ENCODE measurements at places on chromosomes 2 and 18.

DNA sequence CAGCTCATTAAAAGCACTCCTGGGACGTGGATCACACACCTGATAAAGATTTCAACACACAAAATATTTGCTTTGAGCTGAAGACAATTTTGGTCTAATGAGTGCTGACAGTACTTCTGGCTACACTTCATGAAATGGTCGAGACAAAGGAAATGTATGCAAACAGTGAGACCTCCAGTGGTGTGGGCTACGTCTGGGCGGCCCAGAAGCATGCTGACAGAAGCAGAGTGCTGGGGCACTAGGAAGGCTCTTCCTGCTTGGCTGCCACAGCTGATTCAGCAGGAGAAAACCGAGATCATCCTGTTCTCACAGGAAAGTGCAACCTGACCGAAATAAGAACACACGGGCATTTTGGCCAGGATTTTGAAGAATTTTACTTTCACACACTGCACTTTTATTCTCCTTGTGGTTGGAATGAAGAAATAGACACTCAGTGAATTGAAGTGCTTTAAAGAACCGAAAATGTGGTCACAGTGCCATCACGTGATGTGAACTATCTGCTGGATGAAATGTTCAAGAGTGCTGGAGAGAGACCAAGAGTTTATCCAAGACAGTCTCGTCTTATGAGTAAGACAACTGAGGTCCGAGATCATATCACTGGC, 149.5 kb downstream of the CCBE1 start:
- DNase-seq = no peak

DNA sequence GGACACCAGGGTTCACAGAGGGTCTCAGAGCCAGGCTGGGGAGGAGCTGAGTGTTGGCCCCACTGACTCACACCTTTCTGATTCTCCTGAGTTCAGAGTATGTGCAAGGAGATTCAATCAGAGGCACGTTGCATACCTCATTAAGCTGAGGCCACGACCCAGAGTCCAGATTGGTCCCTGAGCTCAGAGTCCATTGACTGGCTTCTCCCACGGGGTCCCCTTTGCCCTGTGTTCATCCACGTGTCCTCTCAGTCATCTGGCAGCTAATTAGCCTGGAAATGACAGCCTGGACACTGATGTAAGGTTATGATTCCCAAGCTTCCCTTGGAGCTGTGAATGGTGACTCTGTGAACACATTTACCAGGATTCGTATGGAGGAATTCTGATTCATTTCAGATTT, 267.2 kb downstream of the SH3BP4 start:
- no peak for DNase-seq

GRCh38 chr2:40721595-40721994, 269.7 kb upstream of the SLC8A1 start:
- DNase-seq = no peak

DNA sequence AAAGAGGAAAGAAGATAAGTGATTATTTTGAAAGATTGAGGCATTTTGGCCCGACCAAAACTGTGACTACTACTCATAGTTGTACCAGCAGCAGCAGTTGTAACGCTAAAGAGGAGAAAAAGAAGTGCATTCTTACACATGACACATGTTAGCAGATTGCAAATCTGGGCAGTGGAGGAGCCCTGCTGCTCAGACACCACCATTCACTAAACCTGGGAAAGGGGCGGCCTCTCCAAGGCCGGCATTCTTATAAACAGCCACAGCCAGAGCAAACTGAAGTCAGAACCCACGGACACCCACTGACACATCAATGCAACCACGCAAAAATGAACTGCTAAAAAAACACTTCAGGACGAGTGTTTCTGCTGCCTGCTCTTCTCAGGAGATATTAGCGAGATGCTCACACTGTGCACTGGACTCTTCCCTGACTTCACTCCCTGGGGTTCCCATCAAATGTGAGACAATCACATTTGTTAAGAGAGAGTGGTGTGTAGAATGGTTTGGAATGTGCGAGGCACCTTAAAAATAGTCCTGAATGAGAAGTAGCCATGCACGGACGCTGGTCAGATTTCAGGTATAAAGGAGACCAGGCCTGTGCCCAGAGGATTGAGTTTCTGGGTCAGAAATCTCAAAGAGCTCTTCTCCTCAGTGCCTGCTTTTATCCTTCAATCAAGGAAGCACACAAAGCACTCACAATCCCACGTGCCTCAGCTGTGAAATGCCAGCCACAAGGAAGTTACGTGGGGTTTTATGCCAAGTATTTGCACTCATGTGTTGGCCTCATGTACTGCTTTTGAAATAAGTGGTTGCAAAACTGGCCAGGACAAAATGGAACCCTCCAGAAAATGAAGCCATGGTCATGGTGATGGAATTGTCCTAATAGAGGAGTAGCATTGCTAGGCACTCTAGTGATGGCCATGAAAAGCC, 83.4 kb downstream of the MTCL1 start:
- no peak for DNase-seq

GRCh38 chr18:36185901-36186460, 1.3 kb upstream of the MOCOS start:
- DNase-seq = no peak

DNA sequence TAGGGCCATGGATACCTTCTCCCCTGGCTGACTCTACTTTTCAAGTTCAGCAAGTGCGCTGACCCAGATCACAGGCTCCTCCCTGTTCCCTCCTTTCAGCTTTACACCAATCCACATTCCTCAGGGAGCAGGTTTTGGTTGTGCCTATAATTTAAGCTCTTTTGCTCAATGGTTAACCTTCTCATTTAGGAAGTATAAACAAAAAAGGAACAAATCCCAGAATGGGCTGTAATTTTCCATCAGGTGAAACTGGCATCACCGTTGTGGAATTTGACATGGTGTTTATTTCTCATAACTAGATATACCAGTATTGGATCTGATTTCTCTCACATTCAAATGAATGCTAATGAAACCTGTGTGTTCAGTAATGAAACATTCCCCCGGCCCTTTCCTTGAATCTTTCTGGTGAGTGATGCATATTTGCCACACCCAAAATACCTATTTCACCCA, 13.6 kb downstream of the STRN start:
- DNase-seq = no peak

- DNase-seq = no peak
Measured at GRCh38 chr18:59087391-59087790, 52.3 kb upstream of the SEC11C start.

GRCh38 chr18:79257480-79257879, 138.2 kb upstream of the NFATC1 start:
- DNase-seq = no peak

- DNase-seq = no peak
Measured at GRCh38 chr2:23695890-23696751, 230.8 kb downstream of the ATAD2B start.

- DNase-seq = no peak
Measured at GRCh38 chr2:237859533-237860272, at the start of gene RAMP1. Gene RAMP1 (plus strand): TSS chr2:237859623. CDS start chr2:237859676, 53 bp downstream.

GRCh38 chr2:101698014-101698843, 722 bp downstream of the MAP4K4 start:
- DNase-seq = peak; percentile 42

DNA sequence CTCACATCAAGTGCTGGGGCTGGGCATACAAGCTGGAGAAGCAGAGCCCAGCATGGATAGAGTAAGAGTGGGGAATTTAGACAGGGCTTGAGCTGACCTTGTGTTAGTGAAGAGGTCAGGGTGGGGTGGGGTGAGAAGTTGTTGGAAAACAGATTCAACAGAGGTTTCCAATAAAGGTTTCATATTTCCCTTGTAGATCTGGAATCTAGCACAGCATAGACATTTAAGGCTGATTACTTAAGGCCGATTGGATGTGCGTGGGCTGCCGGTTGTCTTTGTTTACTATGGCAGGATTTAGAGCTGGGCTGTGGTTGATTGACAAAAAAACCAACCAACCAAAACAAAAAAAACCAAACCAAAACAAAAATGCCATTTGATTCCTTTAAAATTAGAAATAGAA, 114.9 kb upstream of the SEC11C start:
- no peak for DNase-seq

DNA sequence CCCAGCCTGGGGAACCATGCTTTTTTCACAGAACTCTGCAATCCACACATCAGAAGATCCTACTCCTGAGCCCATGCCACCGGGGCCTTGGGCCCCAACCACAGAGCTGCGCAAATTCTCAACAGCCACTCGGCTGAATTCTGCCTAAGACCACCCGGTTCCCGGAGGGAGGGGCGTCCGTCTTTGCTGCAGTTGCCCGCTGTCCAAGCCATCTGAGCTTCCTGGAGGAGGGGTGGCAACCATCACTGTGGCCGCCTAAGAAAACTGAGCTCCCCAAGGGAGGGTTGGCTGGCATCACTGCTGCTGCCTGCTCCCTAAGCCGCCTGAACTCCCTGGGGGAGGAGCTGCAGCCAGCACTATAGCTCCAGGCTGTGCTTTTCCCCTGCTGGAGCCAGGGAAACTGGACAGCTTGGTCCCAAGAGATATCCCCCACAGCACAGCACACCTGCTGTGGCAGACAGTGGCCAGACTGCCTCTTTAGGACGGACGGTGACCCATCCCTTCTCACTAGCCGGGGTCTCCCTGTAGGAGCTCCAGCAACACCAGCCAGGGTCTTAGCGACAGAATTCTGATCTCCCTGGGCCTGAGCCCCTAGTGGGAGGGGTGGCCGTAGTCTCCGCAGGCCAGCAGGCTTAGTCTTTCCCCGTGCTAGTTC, 1411.6 kb upstream of the CDH2 start:
- DNase-seq = no peak

DNA sequence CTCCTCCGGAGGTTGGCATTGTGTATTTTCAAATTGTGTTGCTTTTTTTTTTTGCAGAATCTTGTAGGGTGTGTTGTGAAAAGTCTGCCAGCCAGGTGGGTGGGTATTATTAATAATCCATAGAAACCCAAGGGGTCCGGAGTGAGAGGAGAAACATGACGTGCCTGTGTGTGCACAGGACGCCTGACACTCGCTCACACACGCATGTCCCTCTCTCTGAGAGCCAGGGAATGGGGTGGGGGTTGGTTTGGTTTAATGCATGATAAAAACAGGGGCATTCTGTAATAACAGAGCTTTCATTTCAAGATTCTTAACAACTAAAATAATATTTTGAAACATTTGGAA, 224.8 kb downstream of the FAM210A start:
- no peak for DNase-seq

DNA sequence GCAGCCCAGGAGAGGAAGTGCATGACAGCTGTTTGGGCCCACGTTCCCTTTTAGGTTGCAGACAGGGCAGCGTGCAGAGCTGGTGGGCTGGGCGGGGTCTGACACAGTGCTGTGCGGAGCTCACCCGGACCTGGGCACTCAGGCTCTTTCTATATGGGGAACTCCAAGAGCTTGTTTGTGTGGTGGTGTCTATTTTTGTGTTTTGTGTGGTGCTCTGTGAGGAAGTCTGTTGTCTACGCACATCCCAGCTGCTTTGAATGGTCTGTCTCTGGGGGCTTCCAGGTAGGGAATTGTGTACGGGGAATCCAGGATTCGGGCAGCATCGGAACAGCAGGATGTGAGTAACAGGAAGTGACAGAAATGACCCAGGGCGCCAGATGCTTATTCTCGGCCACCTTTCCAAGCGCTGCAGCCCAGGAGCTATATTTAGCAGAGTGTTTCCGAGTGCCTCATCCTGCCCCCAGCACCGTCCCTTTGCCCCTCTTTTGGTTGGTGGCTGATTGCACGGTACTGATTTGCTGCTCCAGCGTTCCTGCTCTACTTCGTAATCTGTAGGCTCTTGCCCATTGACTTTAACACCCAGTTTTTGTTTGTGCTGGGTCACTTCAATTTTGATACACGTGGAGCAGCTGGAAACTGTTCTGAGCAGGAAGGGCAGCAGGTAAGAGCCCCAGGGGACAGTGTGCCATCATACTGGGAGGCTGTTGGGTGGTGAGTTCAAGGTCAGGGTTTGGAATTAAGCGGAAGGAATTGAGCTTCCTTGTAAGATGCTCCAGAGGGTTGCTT, 64.7 kb downstream of the DGKD start:
- peak; percentile 54 for DNase-seq

DNA sequence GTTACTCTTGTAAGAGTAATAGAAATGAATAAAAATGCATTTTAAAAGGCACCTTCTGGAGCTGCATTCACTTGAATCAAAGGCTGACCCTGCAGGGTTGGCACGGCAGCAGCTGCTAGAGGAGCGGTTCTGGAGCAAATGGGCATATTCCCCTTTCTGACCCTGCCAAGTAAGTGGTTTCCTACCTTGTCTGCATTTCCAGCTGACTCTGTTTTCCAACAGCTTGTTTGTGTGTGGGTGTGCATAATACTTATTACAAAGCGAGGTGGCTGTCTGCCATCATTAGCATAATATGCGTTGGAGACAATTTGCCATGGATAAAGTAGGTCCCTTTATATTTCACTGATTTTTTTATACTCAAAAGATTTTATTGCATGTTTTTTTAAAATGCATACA, 21.3 kb upstream of the TTN start:
- DNase-seq = no peak

GRCh38 chr2:109452318-109453305, 161.2 kb downstream of the SEPTIN10 start:
- DNase-seq = no peak

GRCh38 chr2:40286721-40287120, 165.2 kb downstream of the SLC8A1 start:
- no peak for DNase-seq

DNA sequence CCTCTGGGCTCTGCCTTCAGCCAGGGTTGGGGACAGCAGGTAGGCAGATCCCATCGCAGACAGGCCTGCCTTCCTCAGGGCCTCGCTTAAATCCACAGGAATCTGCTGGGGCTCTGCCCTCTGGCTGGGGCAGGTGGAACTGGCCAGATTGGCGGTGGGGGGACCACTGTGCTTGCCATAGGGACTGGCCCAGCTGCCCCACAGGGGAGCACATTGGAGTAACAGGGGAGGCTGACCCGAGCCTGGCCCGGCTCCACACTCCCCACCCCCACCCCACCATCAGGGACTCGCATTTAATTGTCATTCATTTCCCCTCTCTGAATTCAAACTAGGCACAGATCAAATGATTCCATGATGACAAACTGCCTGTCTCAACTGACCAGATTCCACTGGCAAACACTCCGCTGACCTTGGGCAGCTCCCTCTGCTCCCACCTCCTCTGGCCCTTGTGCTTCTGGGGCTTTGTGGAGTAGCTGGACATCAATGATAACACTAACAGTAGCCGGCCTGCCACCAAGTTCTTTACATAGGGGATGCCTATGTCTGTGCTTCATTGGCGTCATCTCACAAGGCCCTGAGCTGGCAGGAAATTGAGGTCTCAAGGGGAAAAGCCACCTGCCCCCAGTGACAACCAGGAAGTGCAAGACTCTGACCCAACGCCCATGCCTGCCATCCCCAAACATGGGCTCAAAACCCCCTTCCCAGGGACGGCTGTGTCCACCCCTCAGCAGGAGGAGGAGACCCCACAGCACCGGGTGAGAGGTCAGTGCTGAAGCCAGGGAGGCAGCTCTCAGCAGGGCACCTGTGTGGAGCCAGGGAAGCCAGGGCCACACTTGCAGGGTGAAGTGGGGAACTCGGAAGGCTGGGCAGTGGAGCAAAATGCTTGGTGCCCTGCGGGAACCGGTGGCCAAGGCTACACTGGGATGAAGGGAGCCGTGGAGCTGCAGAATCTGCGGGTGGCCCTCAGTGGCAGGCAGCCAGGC, 2.1 kb upstream of the B3GNT7 start:
- DNase-seq = no peak
